ENCODE measurements at places on chromosomes 2 and 18. TPM values are rescaled to one million over a fixed set of nuclear protein-coding genes. Genes with fewer than 3 reads are reported as not detected.

GRCh38 chr2:107775211-107775610 is 51.5 kb upstream of the RGPD4 start:
- DNase-seq: no peak

GRCh38 chr2:206240327-206240726 is 34.1 kb upstream of the ZDBF2 start:
- DNase-seq: no peak

SLC5A7 gene
- not detected for total RNA-seq

TUBA3D gene
- total RNA-seq: not detected

ONECUT2 gene
- under 0.01 TPM for total RNA-seq

All from omental fat pad (tissue), 4 donors.